ENCODE measurements at places on chromosomes 12 and 14.

DNA sequence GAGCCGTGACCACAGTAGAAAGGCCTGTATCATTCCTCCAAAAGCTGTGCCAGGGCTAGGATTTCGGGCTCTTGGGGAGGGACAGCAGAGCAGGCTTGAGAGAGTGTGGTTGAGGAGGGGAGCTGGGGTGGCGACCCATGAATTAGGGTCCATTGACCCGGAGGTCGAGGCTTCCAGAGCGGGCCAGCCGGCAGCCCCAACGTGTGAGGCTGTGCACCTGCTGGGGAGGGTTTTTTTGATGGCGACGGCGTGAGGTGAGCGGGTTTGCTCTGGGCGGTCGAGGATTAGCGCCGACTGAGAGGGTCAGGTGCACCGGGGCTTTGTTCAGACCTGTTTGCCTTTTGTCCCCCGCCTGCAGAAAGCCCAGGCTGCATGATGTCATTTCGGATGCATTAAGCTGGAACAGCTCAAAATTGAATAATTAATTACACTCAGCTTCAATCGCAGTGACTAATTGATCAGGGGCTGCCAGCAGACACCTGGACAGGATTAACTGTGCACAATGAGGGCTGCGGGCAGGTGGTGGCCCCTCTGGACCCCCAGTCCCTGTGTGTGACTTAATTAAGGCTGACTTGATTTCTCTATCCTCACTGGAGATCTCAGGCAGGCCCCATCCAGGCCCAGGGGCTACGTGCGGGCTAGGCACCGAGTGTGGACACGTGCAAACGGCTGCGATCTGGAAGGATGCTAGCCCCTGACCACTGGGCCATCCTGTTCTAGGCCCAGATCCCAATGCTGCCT is 42.1 kb upstream of the MEG3 start:
- DNase-seq = no peak

DNA sequence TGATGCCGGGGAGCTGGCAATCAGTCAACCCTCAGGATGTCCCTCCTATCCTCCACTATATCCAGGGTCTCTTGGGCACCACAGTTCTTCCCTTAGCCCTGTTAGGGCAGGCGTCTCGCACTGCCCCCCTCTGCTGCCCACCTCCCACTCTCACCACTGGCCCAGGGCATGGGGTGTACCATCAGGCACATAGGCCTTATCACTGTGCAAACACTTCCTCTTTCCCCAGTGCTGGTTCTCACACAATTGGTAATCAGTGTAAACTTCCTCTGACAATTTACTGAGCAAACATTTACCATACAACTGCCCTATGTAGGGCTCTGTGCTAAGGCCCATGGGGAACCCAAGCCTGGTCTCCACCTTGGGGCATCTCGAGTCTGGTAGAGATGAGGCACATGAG is 20.1 kb upstream of the TMED10 start:
- no peak for DNase-seq

GRCh38 chr14:67497716-67498115 is 9.2 kb upstream of the TMEM229B start:
- DNase-seq = no peak

DNA sequence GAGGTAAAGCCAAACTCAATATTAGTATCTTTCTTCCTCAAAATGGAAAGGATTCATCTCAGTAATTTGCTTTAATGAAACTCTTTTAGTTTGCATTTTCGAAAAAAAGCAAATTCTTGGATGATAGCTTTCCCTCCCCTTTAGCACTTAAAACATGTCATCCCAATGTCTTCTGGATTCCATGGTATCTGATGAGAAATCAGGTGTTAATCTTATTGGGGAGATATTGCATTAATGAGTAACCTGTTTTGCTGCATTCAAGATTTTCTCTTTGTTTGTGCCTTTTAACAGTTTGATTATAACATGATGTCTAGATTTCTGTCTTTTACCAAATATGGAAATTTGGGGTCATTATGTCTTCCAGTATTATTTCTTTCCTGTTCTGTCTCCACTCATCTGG is 405.1 kb upstream of the FOXG1 start:
- DNase-seq = no peak

DNA sequence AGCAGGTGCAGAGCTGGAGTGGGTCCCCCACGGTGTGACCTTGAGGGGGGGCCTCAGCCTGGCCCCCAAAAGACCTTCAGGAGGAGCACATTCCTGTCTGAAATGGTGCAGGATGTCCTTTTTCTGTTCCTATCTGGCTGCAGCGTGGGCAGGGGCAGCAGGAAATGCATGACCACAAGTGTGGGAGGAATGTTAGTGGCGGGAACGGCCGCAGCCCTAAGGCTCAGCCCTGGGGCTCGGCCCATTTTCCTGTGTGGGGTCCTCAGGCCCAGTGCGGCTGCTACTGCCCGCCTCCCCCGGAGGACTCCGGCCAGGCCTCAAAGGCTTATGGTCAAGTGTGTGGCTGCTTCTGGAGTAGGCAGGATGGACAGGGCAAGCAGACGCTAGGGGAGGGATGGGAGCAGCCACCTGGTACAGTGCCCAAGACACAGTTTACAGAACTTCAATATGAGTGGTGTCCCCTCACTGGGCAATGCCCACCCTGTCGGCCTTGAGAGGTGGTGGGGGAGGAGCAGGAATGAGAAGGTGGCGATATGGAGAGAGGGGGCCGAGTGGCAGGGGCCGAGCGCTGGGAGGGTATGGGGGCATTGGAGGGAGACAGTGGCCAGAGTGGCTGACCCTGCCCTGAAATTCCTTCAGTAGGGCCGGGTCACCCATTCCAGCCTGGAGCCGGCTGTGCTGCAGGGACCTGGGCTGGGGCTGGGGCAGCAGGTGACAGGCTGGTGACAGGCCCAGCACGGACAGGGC is 137.4 kb downstream of the CALM1 start:
- DNase-seq = no peak

DNA sequence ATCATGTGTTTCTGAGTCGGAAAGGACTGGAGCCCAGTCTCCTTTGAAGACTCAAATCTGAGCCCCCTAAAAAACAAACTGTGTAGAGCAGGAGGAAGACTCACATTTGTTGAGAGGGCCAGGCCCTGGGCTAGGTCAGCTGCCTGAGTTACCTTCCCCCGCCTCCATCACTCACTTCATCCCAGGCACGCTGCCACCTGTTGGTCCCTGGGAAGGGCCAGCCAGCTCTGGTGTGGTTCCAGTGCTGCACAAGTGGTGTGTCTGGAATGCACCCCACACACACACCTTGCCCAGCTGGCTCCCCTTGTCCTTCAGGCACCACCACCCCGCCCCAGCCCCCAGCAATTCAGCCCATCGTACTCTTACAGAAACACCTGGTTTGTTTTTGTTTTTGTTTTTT is 9.0 kb downstream of the MVK start:
- DNase-seq = no peak

- no peak for DNase-seq
These were observed 10.2 kb downstream of the CD69 start for GRCh38 chr12:9750276-9751203.
